HEK293T (cell line): ENCODE measurements at places on chromosomes 3 and 15.

GRCh38 chr3:107861422-107861821 lies 229.4 kb downstream of the CD47 start:
- DNase-seq = no peak

GRCh38 chr3:17505856-17506255 lies 236.6 kb downstream of the TBC1D5 start:
- no peak for DNase-seq

DNA sequence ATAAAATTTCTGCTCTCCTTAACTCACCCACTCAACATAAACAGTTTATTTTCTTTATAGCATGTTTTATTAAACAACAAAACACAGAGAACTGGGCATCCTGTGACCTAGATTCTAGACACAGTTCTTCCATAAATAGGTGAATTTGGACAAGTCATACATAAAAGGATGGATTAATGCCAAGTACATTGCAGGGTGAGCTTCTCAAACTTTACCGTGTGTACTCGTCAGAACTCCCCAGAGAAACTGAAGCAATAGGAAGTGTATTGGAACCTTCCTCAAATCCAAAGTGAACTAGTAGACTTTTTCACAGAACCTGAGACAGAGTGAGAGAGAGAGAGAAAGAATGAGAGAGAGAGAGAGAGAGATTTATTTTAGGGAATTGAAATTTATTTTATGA lies 139.7 kb downstream of the CD47 start:
- DNase-seq = no peak

DNA sequence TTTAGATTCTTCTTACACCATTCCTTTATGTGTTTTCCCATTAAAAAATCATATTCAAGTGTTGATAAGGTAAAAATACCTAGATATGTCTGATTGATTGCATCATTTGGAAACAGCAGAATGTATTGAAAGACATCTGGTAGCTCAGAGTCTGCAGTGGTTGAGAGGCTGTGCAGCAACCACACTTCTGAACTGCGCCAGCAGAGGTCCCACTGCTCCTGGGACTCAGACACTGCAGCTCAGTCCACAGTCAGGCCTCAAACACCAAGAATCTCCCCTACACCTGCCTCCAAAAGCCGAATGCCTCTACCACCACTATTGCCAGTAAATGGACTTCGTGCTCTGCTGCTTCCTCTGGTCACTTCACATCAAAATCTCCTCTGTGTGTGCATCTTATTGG lies 176.9 kb upstream of the LMCD1 start:
- DNase-seq = peak; percentile 50

GRCh38 chr15:32688151-32688639 lies 29.6 kb upstream of the GREM1 start:
- DNase-seq = no peak

DNA sequence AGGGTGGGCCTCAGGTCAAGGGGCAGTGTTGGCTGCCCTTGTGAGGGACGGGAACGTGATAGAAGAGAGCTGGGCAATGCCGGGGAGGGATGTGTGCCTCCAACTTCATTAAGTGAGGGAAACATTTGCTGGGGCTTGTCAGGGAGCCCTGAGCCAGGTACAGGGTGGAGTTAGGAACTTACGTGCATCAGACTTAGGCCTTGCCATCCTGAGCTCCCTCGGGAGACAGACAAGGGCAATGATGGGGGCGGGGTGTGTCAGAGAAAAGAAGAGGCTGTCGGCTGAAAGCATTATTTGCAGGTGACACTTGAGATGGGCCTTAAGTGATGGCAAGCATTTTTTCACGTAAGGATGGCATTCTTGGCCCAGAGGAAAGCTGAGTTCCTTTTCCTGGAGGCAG lies 1.6 kb downstream of the FAM131A start:
- DNase-seq = no peak
